ENCODE measurements at places on chromosomes 6 and 20.

GRCh38 chr20:24102749-24103333 lies 114.3 kb upstream of the GGTLC1 start:
- DNase-seq = no peak

DNA sequence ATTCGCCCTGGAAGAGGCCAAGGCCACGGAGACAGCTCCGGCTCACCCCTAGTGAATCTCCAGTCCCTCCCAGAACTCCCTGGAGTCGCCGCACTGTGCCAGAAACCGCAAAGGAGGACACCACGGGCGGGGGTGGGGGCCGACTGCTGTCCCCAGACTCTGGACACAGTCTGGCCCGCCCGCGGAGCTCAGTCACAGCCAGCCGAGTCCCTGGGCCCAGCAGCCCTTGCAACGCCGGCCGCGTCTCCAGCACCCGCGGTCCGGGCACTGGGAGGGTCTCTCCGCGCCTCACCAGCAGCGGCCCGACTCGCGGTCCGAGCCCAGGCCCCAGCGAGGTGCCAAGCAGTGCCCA lies 518 bp downstream of the PEX6 start:
- DNase-seq = no peak

GRCh38 chr6:138263963-138264362 lies 45.7 kb upstream of the PBOV1 start:
- no peak for DNase-seq

- DNase-seq = no peak
These were observed 21.0 kb upstream of the HCRTR2 start for GRCh38 chr6:55153284-55153683.

GRCh38 chr6:51704932-51705540 lies 382.4 kb downstream of the PKHD1 start:
- DNase-seq = no peak

GRCh38 chr20:59393142-59393541 lies 92.7 kb downstream of the EDN3 start:
- DNase-seq = no peak

- no peak for DNase-seq
These were observed 7.8 kb downstream of the NAA20 start for GRCh38 chr20:20024942-20025341.

DNA sequence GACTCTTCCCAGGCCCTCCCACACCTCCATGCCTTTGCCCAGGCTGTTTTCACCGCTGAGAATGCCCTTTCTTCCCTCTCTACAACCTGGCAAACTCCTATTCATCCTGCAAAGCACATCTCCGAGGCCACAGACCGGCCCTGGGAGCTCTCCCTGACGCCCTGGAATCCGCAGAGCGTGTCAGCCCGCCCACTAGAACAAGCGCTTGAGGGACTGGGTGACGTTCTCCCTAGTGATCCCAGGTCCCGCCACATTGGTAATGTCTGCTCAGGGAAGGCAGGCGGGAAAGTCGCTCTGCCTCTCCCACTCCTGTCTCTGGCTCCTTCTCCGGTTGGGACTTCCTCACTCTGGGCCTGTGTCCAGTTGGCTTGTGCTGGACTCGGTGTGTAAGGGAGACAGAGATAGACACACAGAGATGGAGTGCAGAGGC lies 61.6 kb downstream of the SRC start:
- no peak for DNase-seq

- no peak for DNase-seq
These were observed 6.3 kb downstream of the PPP1R3G start for GRCh38 chr6:5091210-5092069.

Measured in CD4-positive, alpha-beta T cell treated with Interleukin-6 at 100 ng/mL for 8 hours (primary cell).